ENCODE measurements at places on chromosomes 2 and 18.

- DNase-seq = no peak
Measured at GRCh38 chr2:189533288-189534035, 47.1 kb downstream of the SLC40A1 start.

GRCh38 chr2:39620067-39620466 is 45.6 kb upstream of the TMEM178A start:
- no peak for DNase-seq

- DNase-seq = no peak
Measured at GRCh38 chr2:19357402-19358241, 801 bp downstream of the OSR1 start.

GRCh38 chr2:237715459-237715947 is 83.1 kb upstream of the RBM44 start:
- no peak for DNase-seq

- DNase-seq = no peak
Measured at GRCh38 chr2:86066007-86066578, 39.6 kb downstream of the POLR1A start.

DNA sequence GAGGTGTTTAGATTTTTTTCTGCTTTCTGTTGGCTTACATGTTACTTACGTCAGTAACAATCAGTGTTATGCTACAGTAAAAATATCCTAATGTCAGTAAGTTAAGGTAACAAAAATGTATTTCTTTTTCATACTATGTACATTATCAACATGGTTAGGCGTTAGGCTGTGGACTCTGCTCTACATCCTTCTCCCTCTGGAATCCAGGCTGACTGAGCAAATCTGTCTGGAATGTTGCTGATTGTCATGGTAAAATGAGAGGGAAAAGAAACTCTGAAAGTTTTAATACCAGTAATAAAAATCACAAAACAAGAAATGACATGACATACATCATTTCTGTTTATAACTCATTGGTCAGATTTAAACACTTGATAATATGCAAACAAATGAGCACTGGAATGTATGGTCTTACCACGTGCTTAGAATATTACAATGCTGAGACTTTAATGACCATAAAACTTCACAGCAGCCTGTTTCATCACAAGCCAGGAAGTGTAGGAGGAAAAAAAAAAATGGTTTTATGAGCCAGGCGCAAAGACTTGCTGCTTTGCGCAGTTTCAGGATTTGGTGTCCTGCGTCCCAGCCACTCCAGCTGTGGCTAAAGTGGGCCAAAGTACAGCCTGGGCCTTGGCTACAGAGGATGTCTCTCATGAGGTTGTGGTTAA is 252.4 kb downstream of the FSIP2 start:
- DNase-seq = no peak

DNA sequence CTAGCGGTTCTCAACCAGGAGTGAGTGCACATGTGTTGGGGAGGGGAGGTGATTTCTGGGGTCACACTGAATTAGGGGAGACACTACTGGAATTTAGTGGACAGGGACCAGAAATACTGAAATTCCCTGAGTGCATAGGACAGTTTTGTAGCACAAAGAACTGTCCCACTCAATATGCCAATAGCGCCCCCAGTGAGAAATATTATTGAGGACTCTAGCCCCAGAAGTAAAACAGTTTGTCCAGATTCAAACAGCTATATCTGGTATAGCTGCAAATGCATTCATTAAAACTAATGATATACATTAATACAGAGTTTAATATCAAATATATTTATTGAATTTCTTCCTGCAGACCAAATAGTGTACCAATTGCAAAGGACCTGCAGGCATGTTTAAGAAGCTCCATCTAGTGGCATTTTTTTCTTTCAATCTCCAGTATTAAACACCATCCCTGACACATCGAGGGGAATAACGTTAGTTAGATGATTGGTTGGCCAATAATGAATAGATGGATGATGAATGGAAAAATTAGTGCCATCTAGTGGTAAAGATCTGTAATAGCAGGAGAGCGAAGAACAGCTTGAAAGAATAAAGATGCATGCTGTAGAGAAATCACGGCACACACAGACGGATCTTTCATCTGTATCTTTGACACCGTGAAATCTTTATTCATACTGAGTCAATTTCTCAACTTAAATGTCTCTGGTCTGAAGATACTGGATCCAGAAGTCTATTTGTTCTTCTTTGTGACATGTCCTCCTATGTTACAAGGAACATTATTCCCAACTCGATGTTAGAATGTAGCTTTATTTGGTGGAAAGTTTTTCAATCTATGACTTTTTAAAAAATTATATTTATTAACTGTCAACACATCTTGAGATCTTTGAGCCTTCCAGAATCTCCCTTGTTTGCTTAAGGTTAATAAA is 62.5 kb downstream of the DHRS9 start:
- DNase-seq = no peak

- DNase-seq = no peak
Measured at GRCh38 chr2:149828520-149829210, 241.1 kb upstream of the MMADHC start.

DNA sequence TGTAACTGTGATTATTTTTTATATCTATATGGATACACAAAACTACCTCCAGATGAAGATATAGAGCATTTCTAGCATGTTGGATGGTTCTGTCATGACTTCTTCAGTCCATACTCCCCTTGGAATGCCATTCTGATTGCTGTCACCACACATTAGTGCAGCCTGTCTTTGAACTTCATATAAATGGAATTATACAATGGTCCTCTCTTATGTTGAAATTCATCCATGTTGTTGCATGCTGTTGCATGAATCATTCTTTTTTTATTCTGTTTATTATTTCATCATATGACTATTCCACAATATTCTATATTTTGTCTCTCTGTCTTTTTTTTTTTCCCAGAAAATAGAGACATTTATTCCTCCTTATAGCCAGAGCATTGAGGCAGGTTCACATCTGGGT is 74.1 kb downstream of the OSBPL6 start:
- no peak for DNase-seq

DNA sequence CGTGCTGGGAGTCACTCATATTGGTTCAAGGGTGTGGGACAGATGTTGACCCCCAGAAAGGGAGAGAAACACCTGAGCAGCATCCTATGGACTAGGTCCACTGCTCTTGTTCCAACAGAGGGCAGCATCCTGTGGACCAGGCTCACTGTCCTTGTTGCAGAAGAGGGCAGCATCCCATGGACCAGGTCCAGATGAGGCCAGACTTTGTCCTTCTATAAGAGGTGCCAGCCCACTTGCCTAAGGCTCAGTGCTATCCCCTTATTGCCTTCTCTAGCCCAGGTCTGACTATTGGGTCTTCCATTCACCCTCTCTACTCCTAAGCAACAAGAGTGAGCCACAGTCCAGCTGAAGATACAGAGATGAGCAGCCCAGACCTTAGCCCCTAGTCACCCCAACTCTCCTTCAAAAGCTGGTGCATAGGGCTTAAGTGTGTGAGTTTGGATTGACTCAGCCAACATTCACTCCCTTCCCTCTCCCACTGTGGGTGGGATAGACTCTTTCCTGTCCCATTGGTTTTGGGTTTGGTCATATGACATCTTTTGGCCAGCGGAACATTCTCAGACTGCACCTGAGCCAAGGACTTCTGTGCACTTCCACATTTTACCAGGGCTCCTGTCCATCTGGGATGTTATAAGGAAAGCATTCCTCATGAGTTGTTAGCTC is 132.4 kb upstream of the GPC1 start:
- no peak for DNase-seq

GRCh38 chr2:64643838-64644457 is 9.8 kb downstream of the SERTAD2 start:
- DNase-seq = no peak

DNA sequence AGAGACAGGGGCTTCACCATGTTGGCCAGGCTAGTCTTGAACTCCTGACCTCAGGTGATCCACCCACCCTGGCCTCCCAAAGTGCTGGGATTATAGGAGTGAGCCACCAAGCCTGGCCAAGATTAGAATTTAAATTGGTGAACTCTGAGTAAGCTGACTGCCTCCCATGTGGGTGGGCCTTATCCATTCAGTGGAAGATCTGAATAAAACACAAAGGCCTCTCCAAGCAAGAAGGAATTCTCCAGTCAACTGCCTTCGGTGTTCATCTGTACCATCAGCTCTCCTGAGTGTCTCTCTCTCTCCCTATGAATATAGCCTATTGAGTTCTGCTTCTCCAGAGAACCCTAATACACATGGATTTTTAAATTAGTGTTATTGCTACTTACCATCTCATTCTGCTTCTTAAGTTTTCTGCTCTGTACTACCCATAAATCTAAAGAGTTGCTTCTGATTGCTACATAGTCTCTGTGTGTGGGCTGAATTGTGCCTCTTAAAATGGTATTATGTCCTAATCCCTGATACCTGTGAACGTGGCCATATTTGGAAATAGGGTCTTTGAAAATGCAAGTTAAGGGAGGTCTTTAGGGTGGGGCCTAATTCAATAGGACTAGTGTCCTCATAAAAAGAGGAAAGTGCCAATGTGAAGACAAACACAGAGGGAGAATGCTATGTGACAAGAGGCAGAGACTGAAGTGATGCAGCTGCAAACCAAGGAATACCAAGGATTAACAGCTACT is 36.3 kb downstream of the FBXO11 start:
- DNase-seq = no peak

DNA sequence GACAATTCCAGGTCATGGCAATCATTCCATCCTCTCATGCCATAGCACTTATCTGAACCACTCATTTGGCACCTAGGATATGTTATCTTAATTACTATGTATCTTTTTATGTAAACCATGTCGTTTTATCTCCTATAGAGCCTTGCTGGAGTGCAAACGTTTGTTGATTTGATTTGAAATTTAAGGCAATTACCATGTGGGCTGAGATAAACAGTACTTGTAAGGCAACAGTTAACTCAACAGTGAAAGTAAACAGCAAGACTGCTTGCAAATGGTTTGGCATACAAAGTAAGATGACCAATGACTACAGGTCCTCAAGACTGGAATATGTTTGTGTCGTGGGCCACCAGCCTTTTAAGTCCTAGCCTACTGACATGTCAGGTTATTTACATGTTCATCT is 133.7 kb upstream of the ZFP36L2 start:
- DNase-seq = no peak

- no peak for DNase-seq
Measured at GRCh38 chr2:46258937-46259776, 38.0 kb upstream of the EPAS1 start.

- no peak for DNase-seq
Measured at GRCh38 chr2:182456784-182457183, 29.9 kb upstream of the PDE1A start.

DNA sequence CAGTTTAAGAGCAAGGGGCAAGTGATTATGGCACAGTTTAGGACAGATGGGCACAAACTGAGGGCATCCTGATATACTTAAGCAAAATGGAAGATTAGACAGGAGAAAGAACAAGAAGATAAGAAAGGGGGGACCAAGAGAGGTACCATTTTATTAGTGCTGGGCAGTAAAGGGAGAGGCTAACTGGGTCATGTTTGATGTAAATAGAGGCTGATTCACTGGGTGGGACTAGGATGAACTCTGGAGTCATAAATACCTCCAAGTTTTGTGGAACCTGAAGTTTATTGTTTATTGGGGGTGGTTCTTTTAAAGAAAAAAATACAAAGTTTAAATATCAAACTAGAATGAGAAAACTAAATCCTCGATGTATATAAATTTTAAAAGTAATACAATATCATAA is 1067.2 kb upstream of the GYPC start:
- no peak for DNase-seq

DNA sequence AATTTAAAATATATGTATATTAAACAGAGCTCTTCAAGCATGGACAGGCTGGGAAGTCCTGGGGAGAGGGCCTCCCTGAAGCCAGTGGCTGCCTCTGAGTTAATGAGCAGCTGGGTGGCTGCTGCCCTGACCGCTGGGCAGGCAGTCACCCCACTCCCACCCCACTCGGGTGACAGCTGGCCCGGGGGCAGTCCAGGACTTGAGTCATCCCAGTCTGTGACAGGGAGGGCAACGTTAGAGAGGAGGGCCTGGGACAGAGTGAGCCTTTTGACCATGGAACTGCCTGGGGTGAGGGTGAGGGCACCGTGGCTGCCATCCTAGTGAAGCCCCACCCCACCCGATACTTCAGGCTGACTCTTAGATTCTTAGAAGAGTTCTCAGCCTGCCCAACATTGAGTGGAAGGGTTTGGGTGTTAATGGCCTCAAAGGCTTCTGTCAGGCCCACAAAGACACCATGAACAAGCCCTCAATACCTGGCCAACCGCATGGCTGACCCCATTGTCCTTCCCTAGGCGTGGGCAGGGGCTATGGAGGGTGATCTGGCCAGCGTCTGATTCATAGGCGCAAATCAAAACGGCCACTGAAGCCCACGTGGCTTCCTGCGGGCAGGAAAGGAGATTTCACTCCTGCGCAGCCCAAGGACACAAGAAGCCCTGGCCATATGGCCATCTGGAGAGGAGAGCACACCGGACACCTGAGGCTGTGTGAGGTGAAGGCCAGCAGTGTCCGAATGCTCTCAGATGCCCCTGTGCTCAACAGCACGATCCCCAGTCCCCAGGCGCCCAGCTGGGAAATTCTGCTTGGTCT is 47.5 kb downstream of the MRPS5 start:
- DNase-seq = no peak

GRCh38 chr2:24164416-24164973 is 10.4 kb upstream of the FAM228A start:
- no peak for DNase-seq

DNA sequence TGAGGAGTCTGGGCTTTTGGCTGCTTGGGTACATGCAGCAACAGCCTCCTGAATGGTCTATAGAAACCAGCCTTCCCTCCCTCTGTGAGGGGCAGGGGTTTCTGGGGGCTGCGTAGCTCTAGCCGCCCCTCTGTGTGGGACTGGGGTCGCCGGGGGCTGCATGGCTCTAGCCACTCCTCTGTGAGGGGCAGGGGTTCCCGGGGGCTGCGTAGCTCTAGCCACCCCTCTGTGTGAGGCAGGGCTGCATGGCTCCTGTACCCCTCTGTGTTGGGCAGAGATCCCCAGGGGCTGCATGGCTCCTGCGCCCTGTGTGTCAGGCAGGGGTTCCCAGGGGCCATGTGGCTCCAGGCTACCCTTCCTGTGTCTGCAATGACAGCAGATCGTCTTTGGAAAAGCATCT is 17.6 kb downstream of the HS6ST1 start:
- no peak for DNase-seq

- DNase-seq = no peak
Measured at GRCh38 chr2:1757567-1757966, 13.3 kb upstream of the PXDN start.

- DNase-seq = no peak
Measured at GRCh38 chr2:74648009-74648443, at the start of gene M1AP. Gene M1AP, minus strand, starts transcription at chr2:74648330. Its CDS starts 8,055 bp downstream, at chr2:74640275.

GRCh38 chr2:45699032-45699658 is 47.7 kb downstream of the PRKCE start:
- DNase-seq = no peak

DNA sequence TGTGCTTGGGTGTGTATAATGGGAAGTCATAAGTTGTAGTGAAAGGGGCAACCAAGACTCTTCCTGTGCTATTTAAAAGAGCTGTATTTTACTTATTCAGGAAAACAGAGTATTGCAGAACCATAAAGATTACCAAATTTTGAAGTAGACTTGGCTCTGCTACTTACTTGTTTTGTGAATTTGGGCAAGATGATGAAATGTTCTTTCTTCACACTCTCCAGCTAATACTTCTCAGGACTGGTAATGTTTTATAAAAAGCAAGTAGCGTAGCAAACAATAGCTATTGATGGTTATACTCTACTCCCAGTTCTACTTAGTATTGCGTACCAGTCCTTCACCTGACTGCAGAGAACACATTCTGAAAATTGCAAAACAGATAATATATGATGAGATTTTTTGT is 374.1 kb downstream of the ARHGAP15 start:
- no peak for DNase-seq
